ENCODE measurements at places on chromosomes 16 and 17.
A peak's percentile ranks its signal among the peaks of the same experiment; 100 is the strongest.

GRCh38 chr16:84868829-84869472 is 49.2 kb downstream of the CRISPLD2 start:
- DNase-seq, result no peak

DNA sequence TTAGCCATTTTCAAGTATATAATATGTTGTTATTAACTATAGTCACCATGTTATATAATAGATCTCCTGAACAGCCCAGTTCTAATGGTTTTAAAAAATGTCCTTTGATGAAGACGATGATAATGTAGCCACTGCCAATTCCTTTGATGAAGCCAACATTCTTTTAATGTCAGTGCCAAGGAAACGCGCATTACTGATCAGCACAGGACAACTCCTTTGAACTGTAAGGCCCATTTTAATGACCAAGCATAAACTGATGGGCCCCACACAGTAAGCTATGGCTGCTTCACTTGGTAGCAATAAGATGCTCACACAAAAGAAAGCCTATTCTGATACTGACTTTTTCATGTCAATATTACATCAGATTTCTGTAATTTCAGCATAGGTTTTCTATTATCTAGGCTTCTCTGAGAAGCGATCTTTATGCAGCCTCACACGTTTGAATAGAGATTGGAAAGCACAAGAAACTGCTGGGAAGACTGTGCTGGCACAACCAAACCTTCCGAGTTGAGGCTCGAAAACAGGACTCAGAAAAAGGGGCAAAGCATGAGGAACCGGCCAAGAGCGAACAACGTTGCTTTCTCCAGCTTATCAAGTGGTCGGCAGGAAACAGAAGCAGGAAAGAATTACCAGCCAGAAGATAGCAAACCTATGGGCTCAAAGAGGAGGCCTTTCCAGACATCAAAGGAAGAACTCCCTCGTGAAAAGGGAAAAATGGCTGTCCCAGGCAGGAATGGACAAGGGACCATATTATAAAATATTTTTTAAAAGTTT is 19.4 kb downstream of the ERN1 start:
- DNase-seq, result no peak

GRCh38 chr17:15955793-15956541 is 11.0 kb downstream of the ADORA2B start:
- DNase-seq, result no peak

DNA sequence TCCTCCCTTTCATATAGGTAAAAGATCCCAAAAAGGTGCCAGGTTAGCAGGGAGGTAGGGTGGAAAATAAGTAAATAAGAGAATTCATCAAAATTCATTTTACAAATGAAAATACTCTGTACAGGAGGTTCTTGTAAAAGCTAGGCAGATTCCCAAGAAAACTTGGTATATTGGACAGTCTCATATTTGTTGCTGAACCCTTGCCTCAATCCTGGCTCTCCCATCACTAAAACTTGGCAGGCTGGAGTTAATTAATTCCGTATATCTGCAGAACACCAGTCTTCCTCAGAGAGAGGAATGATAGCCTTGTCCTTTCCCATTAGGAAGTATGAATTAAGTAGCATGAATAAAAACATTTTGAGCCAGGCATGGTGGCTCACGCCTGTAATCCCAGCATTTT is 66.2 kb upstream of the MTMR4 start:
- no peak for DNase-seq

GRCh38 chr17:49896222-49896621 is 48.4 kb upstream of the TAC4 start:
- DNase-seq, result no peak

- DNase-seq, result peak; percentile 98
Measured at GRCh38 chr17:16380640-16381495, at the start of gene UBB. Gene UBB, plus strand, starts transcription at chr17:16381091. Its CDS starts 817 bp downstream, at chr17:16381908.

- DNase-seq, result peak; percentile 61
Measured at GRCh38 chr16:88442727-88443576, 10.1 kb upstream of the ZFPM1 start.

DNA sequence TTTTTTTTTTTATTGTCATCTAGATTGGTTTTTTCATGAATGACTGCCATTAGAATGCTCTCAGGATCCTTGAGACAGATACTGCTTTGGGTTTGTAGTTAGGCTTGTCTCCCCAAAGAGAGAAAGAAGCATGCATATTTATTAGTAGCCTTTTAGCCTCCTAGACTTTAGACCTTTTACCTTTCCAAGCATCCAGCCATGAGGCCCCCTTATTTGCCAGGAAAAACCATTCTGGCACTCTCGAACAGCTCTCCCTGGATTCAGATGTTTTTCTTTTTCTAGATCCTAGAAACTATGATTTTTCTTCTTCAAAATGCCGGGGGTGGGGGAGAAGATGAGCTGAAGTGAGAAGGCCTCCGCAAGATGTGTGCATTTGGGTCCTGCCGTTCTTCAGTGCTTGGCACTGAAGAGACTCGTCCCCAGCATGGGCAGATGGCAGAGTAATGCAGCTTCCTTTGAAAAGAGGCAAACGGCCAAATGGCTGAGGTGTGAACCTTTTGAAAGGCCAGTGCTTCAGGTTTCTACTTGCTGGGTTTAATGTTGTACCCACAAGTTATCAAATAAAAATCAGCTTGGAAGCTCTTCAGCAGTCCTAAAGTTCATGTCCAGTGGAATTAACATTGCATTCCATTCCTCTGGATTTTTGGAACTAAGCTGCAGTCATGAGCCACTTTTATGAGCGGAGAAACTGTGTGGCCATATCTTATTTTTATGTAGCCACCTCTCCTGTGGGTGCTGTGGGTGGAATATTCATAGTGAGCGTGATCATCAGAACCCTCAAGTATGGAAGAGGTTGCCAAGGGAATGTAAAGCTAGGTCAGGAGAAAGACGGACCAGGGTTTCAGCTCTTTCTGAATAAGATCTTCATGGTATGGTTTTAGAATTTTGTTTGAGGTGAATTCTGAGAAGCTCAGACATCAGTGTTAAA is 7.2 kb downstream of the SOCS7 start:
- DNase-seq, result no peak

DNA sequence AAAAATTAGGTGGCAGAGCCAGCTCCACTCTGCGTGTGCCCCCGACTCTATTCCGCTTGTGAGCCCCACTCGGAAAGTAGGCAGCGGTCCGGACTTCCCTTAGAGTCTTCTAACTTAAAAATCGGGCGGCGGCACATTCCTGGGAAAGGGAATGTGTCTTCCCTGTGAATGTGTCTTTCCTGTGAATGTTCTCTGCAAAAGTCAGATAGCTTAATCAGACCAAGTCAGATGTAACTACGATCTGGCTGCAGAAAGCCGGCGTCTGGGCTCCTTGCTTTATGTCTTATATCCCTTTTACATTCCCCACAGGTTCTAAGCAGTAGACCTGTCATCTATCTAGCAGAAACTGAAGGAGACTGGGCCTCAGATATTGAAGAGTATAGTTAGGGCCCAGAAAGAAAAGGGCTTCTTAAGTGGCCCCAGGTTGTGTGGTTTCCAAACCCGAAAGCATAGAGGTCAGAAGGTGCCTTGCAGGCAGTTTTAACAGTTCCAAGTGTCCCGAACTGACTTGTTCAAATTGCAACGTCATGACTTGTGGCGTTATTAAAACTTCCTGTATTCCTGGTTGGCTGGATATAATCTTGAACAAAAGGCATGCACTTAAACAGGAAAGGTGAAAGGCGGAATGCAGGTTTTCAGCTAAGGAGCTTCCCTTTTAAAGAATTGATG is 601 bp downstream of the PHKB start:
- DNase-seq, result peak; percentile 38

DNA sequence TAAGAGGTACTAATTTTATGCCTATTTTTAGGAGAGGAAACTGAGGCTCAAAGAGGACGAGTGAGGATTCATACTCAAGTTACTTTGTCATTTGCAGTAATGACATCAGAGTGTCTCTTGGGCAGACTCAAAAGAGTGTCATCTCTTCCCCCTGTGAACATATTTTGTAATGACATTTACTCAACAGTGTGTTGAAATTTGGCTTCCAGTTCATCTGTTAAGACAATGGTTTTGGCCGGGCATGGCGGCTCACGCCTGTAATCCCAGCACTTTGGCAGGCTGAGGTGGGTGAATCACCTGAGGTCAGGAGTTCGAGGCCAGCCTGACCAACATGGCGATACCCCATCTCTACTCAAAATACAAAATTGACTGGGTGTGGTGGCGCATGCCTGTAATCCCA is 28.9 kb downstream of the WFDC1 start:
- no peak for DNase-seq

GRCh38 chr17:45172541-45173286 is 11.0 kb downstream of the HEXIM2 start:
- peak; percentile 71 for DNase-seq

GRCh38 chr17:48642843-48643696 is 16.9 kb upstream of the HOXB9 start:
- DNase-seq, result no peak

- DNase-seq, result no peak
Measured at GRCh38 chr16:11053916-11054460, 109.6 kb downstream of the CLEC16A start.

DNA sequence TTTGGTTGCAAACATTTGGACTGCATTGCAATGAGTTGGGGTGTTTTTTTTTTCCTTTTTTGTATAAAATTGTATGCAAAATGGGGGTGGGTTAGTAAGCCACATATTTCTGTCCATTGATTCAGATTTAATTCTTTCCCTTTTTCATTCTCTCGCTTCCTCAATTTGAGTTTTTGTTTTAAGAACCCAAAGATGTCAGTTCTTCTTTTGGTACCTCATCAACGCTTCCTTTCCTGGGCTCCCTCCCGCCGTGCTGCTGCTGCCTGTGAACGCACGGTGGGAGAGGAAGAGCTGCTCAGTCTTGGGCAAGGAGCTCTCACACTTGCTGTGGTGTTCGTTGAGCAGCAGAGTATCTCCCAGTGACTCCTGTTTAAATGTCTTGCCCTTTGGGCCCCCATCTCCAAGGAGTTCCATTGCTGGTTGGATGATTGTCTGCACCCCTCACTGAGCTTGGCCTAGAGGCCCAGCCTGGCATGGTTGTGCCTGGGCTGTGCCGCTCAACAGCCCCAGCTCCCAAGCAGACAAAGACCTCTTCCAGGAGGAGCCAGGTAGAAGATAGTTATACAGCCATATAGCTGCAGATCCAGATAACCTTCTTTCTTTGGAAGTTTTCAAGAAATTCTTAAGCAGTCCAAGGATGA is 13.6 kb downstream of the UBFD1 start:
- DNase-seq, result no peak

DNA sequence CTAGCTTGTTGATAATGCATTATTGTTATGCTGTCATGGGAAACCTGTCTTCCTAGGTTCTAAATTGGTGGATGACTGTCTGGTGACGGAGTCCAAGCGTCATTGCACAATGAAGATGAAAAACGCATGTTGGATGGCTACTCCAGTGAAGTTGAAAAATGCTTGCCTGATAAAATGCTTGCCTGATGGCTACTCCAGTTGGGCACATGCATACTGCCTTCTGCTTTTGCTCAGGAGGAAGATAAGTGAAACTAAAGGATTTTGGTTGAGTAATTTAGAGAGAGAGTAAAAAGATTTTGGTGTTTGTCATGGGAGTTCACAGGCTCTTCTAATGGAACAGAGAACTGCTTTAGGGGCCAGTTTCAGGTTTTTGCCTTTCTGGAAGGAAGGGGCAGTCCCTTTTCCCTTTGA is 118.6 kb downstream of the PRKCA start:
- DNase-seq, result no peak

- DNase-seq, result no peak
Measured at GRCh38 chr17:6470751-6471521, 26.7 kb downstream of the PIMREG start.

- DNase-seq, result no peak
Measured at GRCh38 chr16:58118801-58119508, 10.2 kb downstream of the CFAP20 start.

GRCh38 chr16:9845661-9846361 is 336.4 kb downstream of the GRIN2A start:
- DNase-seq, result no peak

- DNase-seq, result no peak
Measured at GRCh38 chr17:72931635-72932034, 160.9 kb downstream of the SLC39A11 start.

DNA sequence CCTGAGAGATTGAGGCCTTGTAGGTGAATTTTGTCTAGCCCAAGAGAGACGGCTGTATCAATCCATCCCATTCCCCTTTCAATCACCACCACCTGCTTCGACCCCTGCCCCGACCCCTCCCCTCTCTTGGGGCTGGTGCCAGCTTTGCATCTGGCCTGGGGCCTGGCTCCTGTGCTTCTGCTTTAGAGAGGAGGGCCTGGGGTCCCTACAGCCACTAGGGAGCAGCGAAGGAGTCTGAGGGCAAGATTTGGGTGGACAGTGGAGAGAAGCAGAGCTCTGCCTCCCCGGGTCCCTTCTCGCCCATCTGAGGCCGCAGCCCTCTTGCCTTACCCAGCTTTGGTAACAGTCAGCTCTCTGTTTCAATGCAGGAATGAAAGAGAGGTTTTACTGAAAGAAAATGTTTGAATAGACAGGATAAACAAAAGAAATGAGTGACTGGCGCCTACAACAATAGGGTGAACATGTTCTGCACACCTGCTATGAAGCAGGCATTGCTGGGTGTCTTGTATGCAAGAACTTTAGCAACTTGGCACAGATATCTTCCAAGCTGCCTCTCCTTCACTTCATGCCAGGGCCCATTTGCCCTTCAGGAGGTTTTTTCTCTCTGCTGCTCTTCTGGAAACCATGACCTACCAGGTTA is 57.4 kb downstream of the SLC47A1 start:
- DNase-seq, result no peak

DNA sequence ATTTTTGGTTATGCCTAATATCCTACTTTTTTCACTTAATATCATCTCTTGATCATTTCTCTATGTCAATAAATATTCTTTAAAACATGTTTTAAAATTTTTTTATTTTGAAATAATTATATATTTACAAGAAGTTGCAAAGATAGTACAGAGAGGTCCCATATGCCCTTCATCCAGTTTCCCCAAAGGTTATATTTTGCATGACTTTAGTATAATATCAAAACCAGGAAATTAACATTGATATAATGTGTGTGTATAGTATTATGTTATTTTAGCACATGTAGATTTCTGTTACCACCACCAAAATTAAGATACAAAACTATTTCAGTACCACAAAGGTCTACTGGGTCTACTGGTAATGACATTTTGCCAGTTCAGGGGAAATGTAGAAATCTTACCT is 60.7 kb downstream of the EFCAB5 start:
- DNase-seq, result no peak

- no peak for DNase-seq
Measured at GRCh38 chr16:65349626-65350025, 227.8 kb upstream of the CDH11 start.

- DNase-seq, result peak; percentile 45
Measured at GRCh38 chr17:63919311-63919723, 678 bp upstream of the GH1 start.

Measured in right lung (tissue), 10 donors.